H1 (cell line): ENCODE measurements at places on chromosomes 5 and 9. TPM values are rescaled to one million over a fixed set of nuclear protein-coding genes. Genes with fewer than 3 reads are reported as not detected.

IQGAP2 gene
- 57.7 and 66.0 TPM in 2 replicates for total RNA-seq

C5 gene
- 0.15 and 0.24 TPM in 2 replicates for total RNA-seq

PAEP gene
- total RNA-seq = not detected in 2 replicates

ZBTB6 gene
- total RNA-seq = 9.3 and 10.0 TPM in 2 replicates

RAPGEF6 gene
- total RNA-seq = 15.8 and 20.0 TPM in 2 replicates

TLX3 gene
- not detected in 2 replicates for total RNA-seq

FOXD4L5 gene
- 0.13 TPM in 1 of 2 replicates, not detected in the other for total RNA-seq

KCTD16 gene
- total RNA-seq = 0.10 and 0.24 TPM in 2 replicates

MARCHF3 gene
- total RNA-seq = 12.0 and 14.0 TPM in 2 replicates

GALNT12 gene
- 17.5 and 19.6 TPM in 2 replicates for total RNA-seq

KIF4B gene
- total RNA-seq = 0.08 and 0.15 TPM in 2 replicates

TIMD4 gene
- total RNA-seq = not detected in 2 replicates

C9orf57 gene
- total RNA-seq = not detected in 2 replicates

CDKN2A gene
- 0.69 and 0.73 TPM in 2 replicates for total RNA-seq

PHYHD1 gene
- 14.1 and 18.1 TPM in 2 replicates for total RNA-seq

UGT3A1 gene
- total RNA-seq = 1.5 and 2.4 TPM in 2 replicates

TLR4 gene
- 0.17 and 0.19 TPM in 2 replicates for total RNA-seq

SPATA31A6 gene
- total RNA-seq = not detected in 2 replicates

NXNL2 gene
- 1.9 and 2.1 TPM in 2 replicates for total RNA-seq

FRMD3 gene
- 1.3 and 1.4 TPM in 2 replicates for total RNA-seq

PTAR1 gene
- 75.9 and 84.9 TPM in 2 replicates for total RNA-seq

FIBCD1 gene
- total RNA-seq = 5.3 and 6.1 TPM in 2 replicates

GKAP1 gene
- total RNA-seq = 5.3 and 5.7 TPM in 2 replicates

LAMC3 gene
- total RNA-seq = 12.3 and 13.2 TPM in 2 replicates

IL9 gene
- not detected in 2 replicates for total RNA-seq

TEX10 gene
- total RNA-seq = 77.6 and 81.0 TPM in 2 replicates

GPR150 gene
- total RNA-seq = not detected in 2 replicates

SH3PXD2B gene
- 72.9 and 74.9 TPM in 2 replicates for total RNA-seq

TAL2 gene
- 0.65 TPM in 1 of 2 replicates, not detected in the other for total RNA-seq

ADGRD2 gene
- total RNA-seq = 1.1 and 1.4 TPM in 2 replicates

OBP2B gene
- total RNA-seq = not detected in 2 replicates

ANXA2R gene
- 0.17 and 0.29 TPM in 2 replicates for total RNA-seq

OR1Q1 gene
- total RNA-seq = not detected in 2 replicates

PIP5K1B gene
- total RNA-seq = 6.1 and 7.7 TPM in 2 replicates

N4BP3 gene
- 36.0 and 39.2 TPM in 2 replicates for total RNA-seq

LCN9 gene
- total RNA-seq = 3.1 and 3.7 TPM in 2 replicates

SLC36A2 gene
- not detected in 2 replicates for total RNA-seq

PCDHGA4 gene
- 1.9 and 2.5 TPM in 2 replicates for total RNA-seq

FAM53C gene
- 57.6 and 58.9 TPM in 2 replicates for total RNA-seq

TTC16 gene
- not detected in 2 replicates for total RNA-seq

STOM gene
- total RNA-seq = 58.1 and 60.4 TPM in 2 replicates

AJM1 gene
- 0.86 and 0.97 TPM in 2 replicates for total RNA-seq

GRIA1 gene
- total RNA-seq = 1.1 and 2.5 TPM in 2 replicates

UBAC1 gene
- total RNA-seq = 59.3 and 63.1 TPM in 2 replicates

F2RL2 gene
- total RNA-seq = 0.07 and 0.10 TPM in 2 replicates
